AG20443 (cell line): ENCODE measurements at places on chromosomes 4 and X.

DNA sequence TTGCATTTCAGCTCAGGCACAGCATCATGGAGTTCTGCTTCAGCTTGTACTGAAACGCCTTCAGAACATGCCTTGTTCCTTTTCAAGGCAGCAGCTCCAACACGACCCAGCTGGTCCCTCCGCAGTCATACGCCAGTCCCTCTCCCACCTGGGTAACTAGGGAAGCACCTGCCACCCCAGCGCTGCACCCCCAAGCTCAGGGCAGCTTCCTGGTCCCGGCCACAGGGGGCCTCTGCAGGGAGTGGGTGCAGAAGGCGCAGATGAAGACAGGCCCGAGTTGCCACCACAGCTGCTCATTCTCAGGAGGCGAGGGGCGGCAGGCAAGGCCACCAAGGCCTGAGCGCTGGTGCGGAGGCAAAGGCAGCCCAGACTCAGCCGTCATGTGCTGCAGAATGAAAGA is 21.8 kb downstream of the WDR1 start:
- DNase-seq, result no peak

DNA sequence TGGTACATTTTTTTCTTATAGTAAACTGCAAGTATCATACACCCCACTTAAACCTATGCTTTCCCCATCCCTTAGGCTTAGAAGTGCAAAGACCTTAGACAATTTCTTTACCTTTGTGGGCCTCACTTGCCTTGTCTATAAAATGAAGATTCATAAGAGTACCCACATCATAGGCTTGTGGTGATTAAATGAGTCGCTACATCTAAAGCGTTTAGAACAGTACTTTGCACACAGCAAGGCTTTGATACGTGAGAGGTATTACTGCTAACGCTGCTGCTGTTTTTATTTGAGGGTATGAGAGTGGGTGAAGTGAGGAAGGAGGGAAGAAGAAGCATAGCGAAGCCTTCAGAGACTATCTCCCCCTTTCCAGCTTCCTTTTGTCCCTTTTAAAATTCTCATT is 87.8 kb upstream of the RPS6KA3 start:
- no peak for DNase-seq

DNA sequence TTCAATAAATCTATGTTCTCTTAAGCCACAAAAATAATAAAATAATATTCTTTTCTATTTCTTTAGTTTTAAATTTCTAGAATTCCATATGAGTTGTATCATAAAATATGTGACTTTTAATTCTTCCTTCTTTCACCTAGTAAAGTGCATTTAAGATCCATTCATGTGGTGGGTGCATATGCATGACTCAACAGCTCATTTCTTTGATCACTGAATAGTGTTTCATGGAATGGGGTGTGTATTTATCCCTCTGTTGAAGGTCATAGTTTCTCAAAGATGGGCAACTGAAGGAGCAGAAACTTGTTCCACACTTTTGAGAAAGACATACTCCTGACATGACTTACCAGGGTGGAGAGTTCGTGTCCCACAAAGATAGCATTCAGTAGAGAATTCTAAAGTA is 1230.3 kb upstream of the AGA start:
- no peak for DNase-seq

- DNase-seq, result no peak
Measured at GRCh38 chrX:135981668-135982067, 3.6 kb upstream of the SLC9A6 start.

DNA sequence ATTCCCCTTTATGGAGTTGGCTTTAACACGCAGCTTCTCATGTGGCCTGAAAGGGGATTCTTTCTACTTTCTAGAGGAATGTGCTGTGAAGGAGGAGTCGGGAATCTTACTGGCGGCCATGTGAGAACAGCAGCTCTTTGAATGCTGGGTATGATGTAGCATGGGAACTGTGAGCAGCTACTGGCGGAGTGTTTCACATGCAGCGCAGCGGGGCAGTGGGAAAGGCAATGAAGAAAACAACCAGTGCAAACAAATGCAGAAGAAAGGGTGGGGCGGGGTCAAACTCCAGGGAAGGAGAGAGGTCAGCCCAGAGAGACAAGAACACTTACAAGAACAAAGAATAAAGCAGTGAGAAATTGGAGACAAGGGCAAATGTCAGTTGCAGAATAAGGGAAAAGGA is 363.8 kb upstream of the FTHL17 start:
- no peak for DNase-seq

GRCh38 chr4:67660418-67660817 is 40.5 kb downstream of the UBA6 start:
- no peak for DNase-seq

DNA sequence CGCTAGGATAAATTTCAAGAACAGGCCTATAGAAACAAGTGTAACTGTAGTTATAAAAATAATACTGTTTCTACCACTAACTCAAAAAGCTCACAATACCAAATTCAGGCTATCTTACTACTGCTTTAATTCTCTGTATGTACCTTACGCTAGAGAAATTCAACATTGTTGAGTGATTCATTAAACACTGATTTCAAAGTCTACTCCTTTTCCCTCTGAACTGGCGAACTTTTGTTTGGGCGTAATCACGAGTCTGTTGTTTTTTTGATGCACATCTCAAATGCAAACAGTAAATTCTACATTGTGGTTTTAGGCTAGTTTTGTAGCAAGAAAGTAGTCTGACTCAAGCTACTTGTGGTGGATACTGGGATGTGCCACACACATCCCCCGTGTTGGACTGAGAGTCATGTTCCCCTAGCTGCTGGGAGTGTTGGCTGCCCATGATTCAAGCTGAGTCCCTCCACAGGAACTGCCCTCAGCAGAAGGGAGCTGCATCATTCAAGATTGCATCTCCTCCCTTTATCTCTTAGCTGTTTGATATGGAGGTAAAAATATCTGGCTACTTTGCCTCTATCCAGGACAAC is 406.1 kb downstream of the RAPGEF2 start:
- no peak for DNase-seq

DNA sequence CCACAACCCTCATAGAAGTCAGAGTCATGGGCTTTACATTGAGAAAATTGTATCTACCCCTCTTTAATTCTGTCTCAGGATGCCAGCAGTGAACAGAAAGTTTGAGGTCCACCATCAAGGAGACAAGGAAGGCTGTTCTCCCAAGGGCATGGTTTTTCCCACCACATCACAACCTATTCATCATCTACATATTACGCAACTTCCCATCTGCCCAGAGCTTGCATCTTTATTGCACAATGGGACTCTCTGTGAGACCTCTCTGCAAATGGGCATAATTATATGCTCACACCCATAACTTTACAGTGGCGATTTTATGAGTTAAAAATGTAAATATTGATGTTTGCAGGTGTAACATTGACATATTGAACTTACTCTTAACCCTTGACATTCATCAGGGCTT is 38.9 kb downstream of the PAGE2 start:
- DNase-seq, result no peak

GRCh38 chrX:134538316-134538715 is 78.4 kb downstream of the HPRT1 start:
- DNase-seq, result no peak

GRCh38 chr4:176099314-176099713 is 33.7 kb downstream of the WDR17 start:
- DNase-seq, result no peak
